Urinary bladder (tissue), 4 donors: ENCODE measurements at places on chromosomes 16 and 17. TPM values are rescaled to one million over a fixed set of nuclear protein-coding genes. Genes with fewer than 3 reads are reported as not detected.

MLYCD gene
- polyA plus RNA-seq: 3.8 TPM

MYH11 gene
- polyA plus RNA-seq: 5,010 TPM

CLEC18A gene
- 0.33 TPM for polyA plus RNA-seq

GFAP gene
- polyA plus RNA-seq: 1.4 TPM

MYCBPAP gene
- 0.23 TPM for polyA plus RNA-seq

CA5A gene
- not detected for polyA plus RNA-seq

TNFRSF13B gene
- 0.10 TPM for polyA plus RNA-seq
